ENCODE measurements at places on chromosomes 6 and 20. TPM values are rescaled to one million over a fixed set of nuclear protein-coding genes. Genes with fewer than 3 reads are reported as not detected.

Gene NDUFAF4
- total RNA-seq = 41.3 TPM

Gene SRSF12
- total RNA-seq = not detected

Gene PRRC2A
- total RNA-seq = 110 TPM

Gene SMIM29
- 11.5 TPM for total RNA-seq

Gene HLA-DQB2
- 0.58 TPM for total RNA-seq

Gene COX4I2
- 0.67 TPM for total RNA-seq
